ENCODE measurements at places on chromosomes 5 and 9.

GRCh38 chr5:98602534-98603112 lies 170.8 kb upstream of the RGMB start:
- DNase-seq, result no peak

- peak; percentile 19 for DNase-seq
These were observed 10.4 kb upstream of the SLC36A2 start for GRCh38 chr5:151357792-151358191.

GRCh38 chr9:89522959-89523285 lies 25.0 kb upstream of the SEMA4D start:
- no peak for DNase-seq

GRCh38 chr9:122122468-122122867 lies 29.4 kb upstream of the TTLL11 start:
- DNase-seq, result no peak

- no peak for DNase-seq
These were observed 32.8 kb upstream of the GALNT10 start for GRCh38 chr5:154157483-154158378.

- no peak for DNase-seq
These were observed 507.3 kb upstream of the TYRP1 start for GRCh38 chr9:12185856-12186255.

- DNase-seq, result no peak
These were observed 15.0 kb upstream of the RPS14 start for GRCh38 chr5:150464554-150465012.

GRCh38 chr5:55031492-55031891 lies 7.4 kb downstream of the GZMK start:
- no peak for DNase-seq

DNA sequence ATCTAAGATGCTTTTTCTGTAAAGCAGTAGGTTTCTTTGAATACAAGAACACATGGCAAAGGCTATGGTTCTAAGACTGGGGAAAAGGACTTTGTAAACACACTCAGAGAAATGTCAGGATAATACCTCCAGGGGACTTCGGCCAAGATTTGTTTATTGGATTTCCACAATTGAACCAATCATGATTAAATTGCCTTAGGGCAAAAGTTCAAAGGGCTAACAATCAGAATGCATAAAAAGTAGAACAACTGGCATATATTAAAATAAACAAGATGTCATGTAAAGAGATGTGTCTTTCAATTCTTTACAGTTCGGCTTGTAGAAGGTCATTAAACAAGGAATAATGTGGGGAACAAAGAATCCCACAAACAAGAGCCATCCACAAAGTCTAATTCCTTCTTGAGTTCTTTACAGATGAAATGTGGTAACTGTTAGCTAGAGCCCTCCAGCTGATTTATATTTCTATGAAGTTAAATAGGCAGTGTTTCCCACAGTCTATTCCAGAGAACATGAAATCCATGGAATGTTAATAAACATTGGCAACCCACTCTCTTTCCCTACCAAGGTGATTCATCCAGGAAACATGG lies 565.5 kb downstream of the ZNF608 start:
- DNase-seq, result no peak

- no peak for DNase-seq
These were observed 15.1 kb downstream of the GRAMD2B start for GRCh38 chr5:126438267-126438666.

DNA sequence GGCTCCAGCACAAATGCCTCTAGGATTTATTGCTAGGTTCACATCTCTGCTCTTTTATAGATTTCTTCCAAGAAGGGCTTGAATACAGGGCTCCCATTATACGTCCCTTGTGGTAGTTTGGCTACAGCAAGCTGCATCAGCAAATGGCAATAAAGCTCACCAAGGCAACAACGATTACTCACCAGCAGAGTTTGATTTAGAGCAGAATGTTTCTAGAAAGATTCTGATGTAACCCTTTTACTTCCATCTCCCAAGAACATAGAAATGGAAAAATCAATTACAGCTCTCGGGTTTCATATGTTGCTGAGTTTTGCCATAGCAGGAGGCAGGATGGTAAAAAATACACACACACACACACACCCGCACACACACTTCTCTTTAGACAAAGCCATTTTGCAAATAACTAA lies 124.2 kb upstream of the TNPO1 start:
- peak; percentile 53 for DNase-seq

GRCh38 chr9:92257327-92257726 lies 36.2 kb downstream of the IARS1 start:
- no peak for DNase-seq

- no peak for DNase-seq
These were observed 61.3 kb upstream of the HSPA9 start for GRCh38 chr5:138636398-138636944.

- DNase-seq, result peak; percentile 28
These were observed 27.9 kb downstream of the PCDH1 start for GRCh38 chr5:141850244-141850768.

Measured in LHCN-M2 (cell line).